ENCODE measurements at places on chromosomes 2 and 18.
A peak's percentile ranks its signal among the peaks of the same experiment; 100 is the strongest.

DNA sequence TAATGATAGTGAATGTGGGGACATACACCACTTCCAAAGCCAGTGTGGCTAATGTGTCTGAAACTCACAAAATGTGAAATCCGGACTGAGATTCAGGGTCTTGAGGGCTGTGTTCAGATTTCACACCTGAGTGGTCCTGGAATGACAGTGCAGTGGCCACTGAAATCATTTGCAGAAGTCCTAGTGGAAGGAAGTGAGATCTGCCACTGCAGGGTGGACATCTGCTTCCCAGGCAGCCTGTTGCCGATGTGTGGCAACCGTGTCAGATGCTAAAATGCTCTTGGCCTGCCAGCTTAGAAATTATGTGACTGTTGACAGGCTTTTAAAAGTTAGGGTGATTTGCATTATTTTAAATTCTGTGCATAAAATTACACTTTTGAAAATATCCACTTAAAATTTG, 77.8 kb upstream of the TMEM200C start:
- DNase-seq = no peak

- no peak for DNase-seq
Observed at GRCh38 chr2:127101048-127101611, 5.8 kb downstream of the BIN1 start.

DNA sequence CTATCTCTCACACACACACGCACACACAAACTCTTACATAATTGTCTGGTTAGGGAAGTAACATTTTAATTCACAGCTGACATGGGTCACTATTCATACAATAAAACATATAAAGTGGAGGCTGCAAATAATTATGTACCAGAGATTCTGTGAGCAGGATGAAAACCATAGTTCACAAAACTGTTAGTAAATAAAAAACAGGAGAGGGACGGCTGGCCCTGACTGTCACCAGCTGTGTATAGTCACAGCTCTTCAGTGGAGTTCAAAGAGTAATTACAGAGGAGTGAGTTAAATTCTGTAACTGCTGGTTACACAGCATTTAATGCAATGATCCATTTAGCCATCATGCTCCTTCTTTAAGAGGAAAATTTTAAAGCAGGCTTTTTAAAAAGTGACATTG, 76.9 kb downstream of the NRXN1 start:
- no peak for DNase-seq

DNA sequence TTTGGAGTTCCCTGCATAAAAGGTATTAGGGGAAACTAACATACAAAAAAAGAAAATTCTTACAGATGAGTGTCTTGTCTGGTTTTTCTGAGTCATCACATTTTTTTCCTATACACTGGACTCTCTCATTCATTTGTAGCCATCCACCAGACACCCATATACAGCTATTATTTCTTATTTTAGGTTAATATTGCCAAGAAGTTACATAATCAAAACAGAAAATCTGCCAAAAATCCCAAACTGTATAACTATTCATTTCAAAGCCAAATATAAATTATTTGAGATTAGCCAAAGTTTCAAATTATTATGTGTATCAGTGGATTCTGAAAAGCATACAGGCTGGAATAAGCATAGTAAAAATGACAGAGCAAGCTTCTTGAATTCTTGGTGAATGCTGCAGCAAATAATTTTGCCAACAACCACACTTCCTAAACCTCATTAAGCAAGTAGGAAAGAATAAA, 191.2 kb downstream of the NCKAP5 start:
- peak; percentile 75 for DNase-seq

GRCh38 chr18:45156946-45157345, 458.3 kb upstream of the SLC14A2 start:
- DNase-seq = no peak

DNA sequence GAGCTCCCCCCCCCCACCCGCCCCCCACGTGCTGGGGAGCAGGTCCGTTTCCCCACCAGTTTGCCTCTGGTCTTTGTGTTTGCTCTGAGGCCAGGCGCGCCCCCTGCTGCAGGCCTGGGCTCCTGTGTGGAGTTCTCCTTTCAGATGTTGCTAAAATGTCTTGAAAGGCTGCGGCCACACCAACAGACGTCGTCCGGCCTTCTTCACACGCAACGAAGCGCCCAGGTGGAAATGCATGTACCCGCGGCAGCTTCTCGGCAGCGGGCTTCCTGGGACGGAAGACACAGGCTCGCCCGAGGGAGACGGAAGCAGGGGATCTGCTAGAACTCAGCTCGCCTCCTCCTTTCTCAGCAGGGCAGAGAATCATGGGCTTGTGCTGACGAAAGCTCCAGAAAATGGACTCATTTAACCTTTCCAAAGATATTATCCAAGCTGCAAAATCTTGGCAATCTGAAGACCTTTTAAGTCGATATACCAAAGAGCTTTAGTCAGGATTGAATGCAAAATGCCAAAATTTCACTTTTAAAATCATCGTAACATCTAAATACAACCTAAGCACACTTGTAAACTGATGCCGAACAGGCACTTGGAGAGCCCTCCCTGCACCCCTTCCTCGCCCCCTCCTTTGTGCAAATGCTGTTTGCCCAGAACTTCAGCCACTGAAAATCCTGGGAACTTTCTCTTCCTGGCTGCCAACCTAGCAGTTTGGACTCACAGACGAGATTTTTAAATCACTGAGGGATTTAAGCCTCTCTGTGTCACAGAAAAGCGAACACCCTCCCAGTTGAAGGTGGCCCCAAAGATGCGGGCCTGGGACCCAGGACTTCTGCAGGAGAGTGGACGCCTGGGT, 125.5 kb upstream of the ZNF516 start:
- peak; percentile 52 for DNase-seq

- no peak for DNase-seq
Observed at GRCh38 chr2:141508806-141509595, 621.8 kb downstream of the LRP1B start.

- DNase-seq = no peak
Observed at GRCh38 chr2:38159597-38159996, 83.6 kb upstream of the CYP1B1 start.

DNA sequence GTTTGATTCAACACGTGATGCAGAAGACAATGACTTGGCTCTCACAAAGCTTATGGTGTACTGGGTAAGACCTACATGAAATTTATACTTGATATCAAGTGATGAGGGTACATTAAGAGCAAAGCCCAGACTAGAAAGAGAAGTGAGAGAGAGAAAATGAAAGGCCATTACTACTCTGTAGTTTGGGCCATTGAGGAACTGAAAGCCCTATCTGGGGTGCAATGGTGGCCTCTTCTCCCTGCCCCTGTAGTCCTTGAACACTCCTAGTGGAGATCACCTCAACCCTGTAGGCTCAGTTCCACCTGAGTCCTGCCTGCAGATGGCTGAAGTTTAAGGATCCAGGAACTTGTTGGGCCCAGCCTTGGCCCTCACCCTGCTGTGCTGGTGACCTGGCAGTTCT, 569.8 kb upstream of the MEX3C start:
- DNase-seq = no peak

GRCh38 chr2:213545481-213545880, 261.2 kb downstream of the SPAG16 start:
- DNase-seq = no peak

GRCh38 chr2:161283926-161284325, 24.3 kb upstream of the PSMD14 start:
- no peak for DNase-seq

- DNase-seq = no peak
Observed at GRCh38 chr2:33458248-33458819, 18.1 kb upstream of the RASGRP3 start.

- no peak for DNase-seq
Observed at GRCh38 chr2:135836596-135837270, at the start of gene LCT. TSS of gene LCT (minus strand) at chr2:135837184. CDS start at chr2:135837169, 15 bp downstream.

- no peak for DNase-seq
Observed at GRCh38 chr2:27582129-27582694, 630 bp upstream of the ZNF512 start.

DNA sequence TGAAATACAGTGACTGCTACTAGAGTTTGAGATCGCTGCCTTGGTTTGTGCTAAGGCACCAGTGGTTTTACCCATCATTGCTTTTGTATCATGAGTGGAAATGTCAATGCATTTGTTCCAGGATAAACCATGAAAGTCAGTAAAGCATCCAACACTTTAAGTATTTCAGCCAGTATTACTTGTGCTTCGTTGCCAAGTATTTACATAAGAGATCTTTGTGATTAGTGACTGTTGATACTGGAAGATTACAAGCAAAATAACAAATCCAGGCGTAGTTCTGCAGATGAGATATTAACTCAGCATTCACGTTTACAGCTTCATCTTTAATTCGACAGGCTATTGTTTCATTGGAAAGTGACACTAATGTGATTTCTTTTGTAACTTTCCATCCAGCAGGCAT, 90.3 kb upstream of the B3GNT7 start:
- DNase-seq = no peak

GRCh38 chr2:68925295-68925896, 27.3 kb downstream of the GKN2 start:
- no peak for DNase-seq

GRCh38 chr2:142052220-142052863, 78.5 kb downstream of the LRP1B start:
- no peak for DNase-seq

DNA sequence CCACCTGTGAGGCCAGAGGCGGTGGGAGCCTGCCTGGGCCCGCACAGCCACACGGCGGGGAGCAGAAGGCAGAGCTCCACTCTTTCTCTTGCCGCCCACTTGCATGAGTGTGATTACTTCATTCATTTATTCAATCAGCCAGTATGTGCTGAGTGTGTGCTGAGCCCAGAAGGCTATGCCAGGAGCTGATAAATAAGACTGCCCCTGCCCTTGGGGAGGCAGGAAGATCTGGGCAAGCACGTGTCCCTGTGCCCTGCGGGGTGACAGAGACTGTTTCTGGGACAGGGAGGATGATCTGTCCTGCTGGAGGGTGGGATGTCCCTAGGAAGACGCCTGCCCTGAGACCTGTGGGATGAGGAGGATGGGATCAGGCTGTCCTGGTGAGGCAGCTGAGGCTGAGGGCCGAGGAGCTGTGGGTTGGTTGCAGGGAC, 250.8 kb downstream of the DYSF start:
- DNase-seq = no peak

GRCh38 chr2:142131010-142131669, at the start of gene LRP1B:
TSS of gene LRP1B (minus strand) at chr2:142131016. CDS start at chr2:142130729, 287 bp downstream.
- DNase-seq = peak; percentile 7

- no peak for DNase-seq
Observed at GRCh38 chr2:177407031-177407430, 14.5 kb downstream of the AGPS start.

GRCh38 chr18:49016648-49017539, 66.1 kb upstream of the SMAD7 start:
- DNase-seq = peak; percentile 79

- DNase-seq = no peak
Observed at GRCh38 chr18:35180455-35180854, 60.4 kb upstream of the ZNF397 start.

DNA sequence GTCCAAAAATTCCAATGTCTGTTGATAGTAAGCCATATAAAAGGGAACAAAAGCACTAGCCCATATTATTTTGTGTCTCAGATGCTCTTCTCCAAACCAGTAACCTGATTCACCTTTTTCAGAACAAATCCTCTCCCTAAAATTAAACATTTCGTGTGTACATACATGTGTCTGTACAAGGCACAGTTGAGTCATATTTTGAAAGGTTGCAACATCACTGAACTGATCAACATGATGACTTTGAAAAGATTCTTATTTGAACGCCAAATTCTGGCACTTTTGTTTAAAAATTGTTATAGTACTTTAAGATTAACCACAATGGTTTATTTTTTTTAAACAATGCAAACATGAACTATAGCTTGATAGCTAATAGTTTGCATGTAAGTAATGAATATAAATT, 102.5 kb downstream of the RIT2 start:
- no peak for DNase-seq

Measured in fibroblast of skin of left quadriceps (primary cell).